Kidney (tissue), 22 donors: ENCODE measurements at places on chromosomes 16 and 17. TPM values are rescaled to one million over a fixed set of nuclear protein-coding genes. Genes with fewer than 3 reads are reported as not detected.

GRCh38 chr17:78600181-78600721, 23.1 kb upstream of the DNAH17 start:
- H3K4me3 ChIP-seq, result no peak overlapping the region
- no peaks in the 10 kb centered on the region for H3K4me1 ChIP-seq
- no peaks in the 10 kb centered on the region for H3K36me3 ChIP-seq
- DNase-seq, result no peak
- no peak overlapping the region for H3K27ac ChIP-seq
- H3K27me3 ChIP-seq, result no peaks in the 10 kb centered on the region

- H3K36me3 ChIP-seq, result no peaks in the 10 kb centered on the region
- H3K4me3 ChIP-seq, result no peak overlapping the region
- H3K27ac ChIP-seq, result no peak overlapping the region
- H3K27me3 ChIP-seq, result no peaks in the 10 kb centered on the region
These were observed 79.7 kb upstream of the BRD7 start for GRCh38 chr16:50448522-50448921.

DNA sequence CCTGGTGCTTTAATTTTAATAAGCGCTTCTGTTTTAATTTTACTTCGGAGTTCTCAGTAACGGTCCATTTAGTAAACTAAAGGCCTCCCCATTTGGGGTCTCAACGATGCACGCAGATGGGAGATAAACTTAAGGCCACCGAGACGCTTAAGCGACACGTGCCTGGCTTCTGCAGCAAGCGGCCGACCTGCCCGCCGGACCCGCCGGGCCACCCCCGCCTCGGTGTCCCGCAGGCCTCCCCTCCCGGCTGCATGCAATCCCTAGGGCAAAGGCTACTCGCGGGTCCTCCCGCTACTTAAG, 592 bp downstream of the GCSH start:
- H3K36me3 ChIP-seq, result no peaks in the 10 kb centered on the region
- H3K4me3 ChIP-seq, result peak overlapping the region; percentile 62
- no peaks in the 10 kb centered on the region for H3K27me3 ChIP-seq

Gene ITPRIPL2
- 48.1 TPM for total RNA-seq

Gene RHBDL3
- 0.13 TPM for total RNA-seq

Gene RAB40B
- 21.7 TPM for total RNA-seq

DNA sequence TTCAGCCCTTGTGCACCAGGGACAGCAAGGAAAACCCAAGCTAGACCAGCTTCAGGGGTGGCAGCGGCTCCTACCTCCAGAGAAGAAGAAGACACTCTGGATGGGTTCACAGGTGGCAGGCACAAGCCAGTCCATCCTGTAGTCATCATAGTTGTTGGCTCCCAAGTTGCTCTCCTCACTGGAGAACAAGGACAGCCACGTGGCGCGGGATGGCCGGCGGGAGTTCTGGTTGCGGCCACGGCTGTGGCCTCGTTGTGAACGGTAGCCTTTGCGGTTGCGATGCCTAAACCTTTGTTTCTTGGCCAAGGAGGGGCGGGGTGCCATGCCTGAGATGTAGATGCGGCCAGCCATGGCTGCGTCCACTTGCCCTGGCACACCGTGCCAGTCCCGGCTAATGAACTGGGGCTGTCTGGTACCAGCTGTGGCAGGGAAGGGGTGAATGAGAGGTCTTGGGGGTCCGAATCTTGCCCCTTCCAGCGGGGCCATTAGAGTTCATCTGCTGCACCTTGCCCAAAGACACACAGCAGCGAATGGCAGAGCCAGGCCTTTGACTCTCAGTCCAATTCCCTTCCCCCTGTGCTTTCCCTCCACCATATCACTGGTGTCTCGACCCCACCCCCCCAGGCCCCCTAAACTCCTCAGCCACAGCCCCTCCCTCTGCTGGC, 2.3 kb downstream of the VTN start:
- peaks cover 3% of the 10 kb centered on the region for H3K4me1 ChIP-seq
- DNase-seq, result no peak
- no peak overlapping the region for H3K27ac ChIP-seq
- H3K27me3 ChIP-seq, result no peaks in the 10 kb centered on the region

DNA sequence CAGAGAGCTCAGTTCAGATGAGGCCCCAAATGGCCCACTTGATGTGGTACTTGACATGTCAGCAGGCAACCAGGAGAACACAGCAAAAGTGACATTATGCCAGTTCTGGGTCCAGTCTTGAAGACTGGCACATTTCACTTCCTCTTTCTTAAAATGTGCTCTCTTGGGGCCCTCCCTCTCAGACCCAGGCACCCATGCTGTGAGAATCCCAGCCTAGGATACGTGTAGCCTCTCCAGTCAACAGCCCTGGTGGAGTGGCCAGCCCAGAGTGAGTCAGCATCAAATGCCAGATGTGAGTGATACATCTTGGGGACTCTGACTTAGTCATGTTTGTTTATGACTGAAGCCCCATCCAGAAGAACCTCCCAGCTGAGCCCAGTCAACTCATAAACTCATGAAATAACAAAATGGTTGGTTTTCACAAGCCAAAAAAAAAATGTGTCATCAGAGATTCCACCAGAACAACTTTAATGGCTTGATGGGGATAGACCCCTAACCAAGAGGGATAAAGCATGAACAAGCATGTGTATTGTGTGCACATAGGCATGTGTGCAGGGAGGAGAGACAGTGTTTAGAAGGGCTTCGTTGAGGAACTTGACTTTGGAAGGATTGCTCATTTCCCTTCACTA, 82.5 kb upstream of the TNRC6C start:
- DNase-seq, result no peak
- H3K4me1 ChIP-seq, result no peaks in the 10 kb centered on the region
- H3K27me3 ChIP-seq, result no peaks in the 10 kb centered on the region

GRCh38 chr17:14150619-14151018, 81.3 kb downstream of the COX10 start:
- no peaks in the 10 kb centered on the region for H3K4me1 ChIP-seq
- H3K27me3 ChIP-seq, result no peaks in the 10 kb centered on the region
- no peak overlapping the region for H3K4me3 ChIP-seq

DNA sequence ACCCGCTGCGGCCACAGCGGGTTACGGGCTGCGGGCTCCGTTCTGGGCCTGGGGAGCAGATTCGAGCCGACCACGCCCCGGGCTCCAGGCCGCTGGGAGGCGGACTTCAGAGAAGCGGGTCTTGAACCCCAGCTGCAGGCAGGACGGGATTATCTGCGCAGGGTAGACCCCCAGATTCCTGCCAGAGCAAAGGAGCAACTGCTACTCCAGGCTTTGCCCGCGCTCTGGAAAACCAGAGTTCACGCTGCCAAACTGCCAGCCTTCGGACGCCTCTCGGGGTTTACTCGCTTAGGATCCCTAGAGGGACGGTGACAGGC, 301 bp upstream of the ULK2 start:
- peaks cover 5% of the 10 kb centered on the region for H3K4me1 ChIP-seq
- no peaks in the 10 kb centered on the region for H3K36me3 ChIP-seq
- H3K27ac ChIP-seq, result no peak overlapping the region
- H3K27me3 ChIP-seq, result no peaks in the 10 kb centered on the region
